ENCODE measurements at places on chromosomes 4 and X.

GRCh38 chr4:81412946-81413495 lies 58.7 kb downstream of the RASGEF1B start:
- no peak for DNase-seq

GRCh38 chr4:78776729-78777575 lies 802 bp downstream of the BMP2K start:
- DNase-seq, result peak; percentile 58

- no peak for DNase-seq
Measured at GRCh38 chr4:2795300-2795892, 2.5 kb downstream of the SH3BP2 start.

DNA sequence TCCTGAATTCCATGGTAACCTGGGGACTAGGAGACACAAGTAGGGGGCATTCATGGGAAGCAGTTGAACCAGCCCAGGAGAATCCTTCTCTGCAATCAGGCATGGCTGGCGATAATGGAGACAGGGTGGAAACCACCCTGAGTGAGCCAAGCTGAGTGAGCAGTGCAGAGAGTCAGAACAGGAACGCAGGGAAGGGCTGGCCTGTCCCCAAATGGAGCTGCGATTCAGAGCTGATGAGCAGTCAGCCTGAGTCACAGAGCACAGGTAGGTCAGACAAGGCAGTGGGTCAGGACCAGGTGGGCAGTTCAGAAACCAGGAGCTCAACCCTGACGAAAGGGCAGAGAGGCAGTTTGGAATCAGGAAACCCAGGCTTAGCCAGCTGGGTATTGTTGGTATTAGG lies 129.0 kb downstream of the BTC start:
- DNase-seq, result no peak

GRCh38 chrX:136192839-136193414 lies 45.6 kb downstream of the FHL1 start:
- DNase-seq, result no peak

- peak; percentile 10 for DNase-seq
Measured at GRCh38 chr4:30821859-30822612, 101.9 kb downstream of the PCDH7 start.

DNA sequence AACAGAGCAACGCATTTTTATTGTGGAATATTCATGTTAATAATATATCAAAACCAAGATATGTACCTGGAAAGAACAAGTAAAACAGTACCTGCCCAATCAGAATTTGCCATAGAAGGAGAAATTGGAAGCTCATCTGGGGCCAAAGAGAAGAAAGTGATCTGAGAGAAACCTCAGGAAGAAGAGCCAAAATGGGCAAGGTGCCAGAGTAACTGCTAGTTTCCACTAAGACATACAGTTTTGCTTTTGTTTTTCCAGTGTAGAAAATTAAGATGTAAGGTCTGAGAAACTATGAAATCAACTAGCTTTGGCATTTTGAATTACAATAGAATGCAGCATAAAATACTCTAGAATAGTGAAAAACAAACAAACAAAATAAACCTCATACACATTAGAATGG lies 2201.2 kb downstream of the ARAP2 start:
- no peak for DNase-seq

DNA sequence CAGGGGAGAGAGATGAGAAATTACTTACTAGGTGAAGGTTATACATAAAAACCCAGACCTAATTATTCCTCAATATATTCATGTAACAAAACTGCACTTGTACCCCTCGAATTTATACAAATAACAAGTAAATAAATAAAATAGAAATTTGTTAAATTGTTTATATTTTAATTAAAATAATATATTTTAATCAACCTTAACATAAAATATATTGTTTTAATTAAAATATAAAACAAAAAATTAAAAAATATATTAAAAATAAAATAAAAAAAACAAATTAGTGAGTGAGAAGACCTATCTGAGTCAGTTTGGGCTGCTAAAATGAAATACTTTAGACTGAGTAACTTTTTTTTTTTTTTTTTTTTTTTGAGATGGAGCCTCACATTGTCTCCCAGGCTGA lies 87.4 kb upstream of the PCDH7 start:
- no peak for DNase-seq

DNA sequence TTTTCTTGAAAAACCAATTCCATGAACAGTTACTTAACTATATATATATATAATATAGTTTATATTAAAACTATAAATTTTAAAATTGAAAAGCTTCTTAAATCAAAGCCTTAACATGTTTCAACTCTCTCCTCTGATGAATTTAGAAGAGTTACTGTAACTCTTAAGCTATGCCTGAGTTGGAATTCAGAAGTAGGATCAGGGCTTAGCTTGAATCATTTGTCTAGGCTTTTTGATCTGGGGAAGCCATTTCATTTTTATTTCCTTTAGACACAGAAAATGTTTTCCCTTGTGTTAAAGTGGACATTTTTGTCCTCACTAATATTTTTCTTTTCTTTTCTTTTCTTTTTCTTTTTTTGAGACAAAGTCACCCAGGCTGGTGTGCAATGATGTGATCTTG lies 40.4 kb upstream of the PDLIM5 start:
- no peak for DNase-seq

GRCh38 chr4:110310795-110311194 lies 112.4 kb upstream of the ELOVL6 start:
- no peak for DNase-seq

DNA sequence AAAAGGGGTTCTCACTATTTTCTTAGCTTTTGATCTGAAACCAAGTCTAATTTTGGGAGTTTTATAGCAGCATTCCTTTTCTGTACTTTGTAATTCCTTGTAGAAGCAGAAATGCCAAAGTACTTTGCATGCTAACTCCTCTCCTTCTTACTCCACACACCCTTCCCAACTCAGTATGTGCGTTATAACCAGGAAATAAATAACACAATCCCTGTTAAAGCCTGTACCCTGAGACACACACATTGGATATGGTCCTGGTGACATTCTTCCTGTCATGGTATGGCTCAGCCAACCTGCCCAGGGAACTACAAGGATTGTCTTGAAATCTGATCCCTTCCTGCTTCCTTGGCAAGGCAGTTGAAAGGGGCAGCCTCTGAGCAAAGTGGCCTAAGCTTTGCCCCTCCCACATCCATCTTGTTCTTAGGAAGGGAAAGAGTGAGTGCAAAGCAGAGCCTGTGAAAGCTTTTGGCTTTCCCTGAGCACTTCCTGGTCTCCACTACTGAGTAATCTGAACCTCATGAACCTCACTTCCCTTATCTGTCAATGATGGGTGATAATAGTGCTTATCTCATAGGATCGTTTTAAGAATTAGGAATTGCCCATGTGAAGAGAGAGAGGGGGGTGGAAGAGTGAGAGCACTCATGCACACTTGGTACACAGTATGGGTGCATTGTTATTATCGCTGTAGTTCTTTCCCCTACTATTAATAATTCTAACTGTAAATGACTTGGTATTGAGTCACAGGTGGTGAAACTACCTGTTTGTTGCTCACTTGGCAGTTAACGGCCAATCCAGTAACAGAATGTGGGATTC lies 109.3 kb downstream of the AFF2 start:
- no peak for DNase-seq

GRCh38 chr4:87783781-87784180 lies 15.6 kb upstream of the IBSP start:
- no peak for DNase-seq

- DNase-seq, result no peak
Measured at GRCh38 chrX:153954558-153955227, 10.2 kb upstream of the RENBP start.

GRCh38 chr4:13483768-13484121 lies 395 bp downstream of the RAB28 start:
- peak; percentile 20 for DNase-seq

- no peak for DNase-seq
Measured at GRCh38 chr4:10454121-10454520, 3.1 kb downstream of the ZNF518B start.

DNA sequence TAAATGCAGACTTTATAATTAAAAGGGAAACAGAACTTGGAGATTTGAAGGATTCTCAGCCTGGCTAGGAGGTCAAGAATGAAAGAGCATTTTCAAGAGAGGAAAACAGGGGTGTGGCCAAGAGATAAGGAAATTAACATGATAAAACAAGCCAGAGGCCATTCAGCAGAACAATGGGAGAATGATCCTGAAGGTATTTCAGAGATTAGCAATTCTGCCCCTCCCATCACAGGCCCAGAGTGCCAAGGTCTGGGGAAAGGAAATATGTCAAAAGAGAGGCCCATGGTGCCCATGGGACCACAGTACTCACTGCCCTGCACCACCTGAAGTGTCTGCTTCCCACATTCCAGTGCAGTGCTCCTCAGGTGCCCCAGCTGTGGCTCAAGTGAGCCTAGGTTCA lies 188.5 kb upstream of the STS start:
- no peak for DNase-seq

DNA sequence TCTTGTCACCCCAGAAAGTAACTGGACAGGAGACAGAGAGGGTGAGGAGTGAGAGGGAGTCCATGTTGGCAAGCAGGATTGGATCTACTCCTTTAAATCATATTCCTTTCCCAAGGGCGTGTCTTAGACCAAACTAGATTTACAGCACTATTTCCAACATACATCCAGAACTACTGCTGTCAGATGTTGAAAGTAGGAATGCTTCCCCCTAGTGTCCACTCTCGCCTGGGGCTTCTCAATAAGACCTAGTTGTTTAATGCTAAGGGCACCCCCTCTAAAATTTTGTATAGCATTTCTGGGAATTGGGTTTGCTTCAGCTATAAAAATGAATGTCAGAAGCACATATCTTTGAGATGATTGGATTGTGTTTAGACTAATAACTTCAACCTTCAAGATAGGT lies 13.3 kb downstream of the OFD1 start:
- no peak for DNase-seq

DNA sequence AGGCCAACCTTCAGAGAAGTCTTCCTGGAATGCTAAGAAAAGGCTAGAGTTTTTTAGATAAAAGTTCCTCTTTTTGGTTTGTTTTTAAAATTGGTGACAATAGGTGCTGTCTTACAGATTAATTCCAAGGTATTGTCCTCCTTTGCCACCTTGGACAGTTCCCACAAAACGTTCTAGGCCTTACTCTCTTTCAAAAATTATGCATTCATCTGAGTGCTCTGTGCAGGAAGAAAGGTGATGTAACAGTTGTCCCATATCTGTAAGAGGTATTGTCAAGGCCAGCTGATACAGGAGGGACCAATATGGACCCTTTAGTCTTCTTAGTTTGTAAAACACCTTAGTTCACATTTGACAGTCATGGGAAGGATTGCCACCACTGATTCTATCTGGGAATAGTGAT lies 15.9 kb upstream of the CXCL5 start:
- DNase-seq, result no peak

DNA sequence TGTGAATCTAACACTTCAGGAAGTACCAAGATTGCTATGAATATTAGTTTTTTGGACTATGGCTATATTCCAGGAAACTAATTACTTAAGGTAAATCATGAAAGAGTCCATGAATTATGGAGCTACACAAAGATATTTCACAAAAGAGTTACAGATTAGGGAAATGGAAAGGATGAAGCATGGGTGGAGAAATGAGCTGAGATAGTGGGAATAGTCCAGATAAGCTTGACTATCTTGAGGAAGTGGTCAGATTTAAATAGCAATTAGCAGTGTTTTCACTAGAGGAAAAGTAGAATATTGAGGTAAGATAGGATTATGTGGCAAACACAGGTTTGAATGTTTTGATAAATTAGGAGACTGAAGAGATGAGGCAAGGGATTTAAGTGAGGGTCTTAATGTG lies 42.1 kb upstream of the C1GALT1C1 start:
- no peak for DNase-seq

DNA sequence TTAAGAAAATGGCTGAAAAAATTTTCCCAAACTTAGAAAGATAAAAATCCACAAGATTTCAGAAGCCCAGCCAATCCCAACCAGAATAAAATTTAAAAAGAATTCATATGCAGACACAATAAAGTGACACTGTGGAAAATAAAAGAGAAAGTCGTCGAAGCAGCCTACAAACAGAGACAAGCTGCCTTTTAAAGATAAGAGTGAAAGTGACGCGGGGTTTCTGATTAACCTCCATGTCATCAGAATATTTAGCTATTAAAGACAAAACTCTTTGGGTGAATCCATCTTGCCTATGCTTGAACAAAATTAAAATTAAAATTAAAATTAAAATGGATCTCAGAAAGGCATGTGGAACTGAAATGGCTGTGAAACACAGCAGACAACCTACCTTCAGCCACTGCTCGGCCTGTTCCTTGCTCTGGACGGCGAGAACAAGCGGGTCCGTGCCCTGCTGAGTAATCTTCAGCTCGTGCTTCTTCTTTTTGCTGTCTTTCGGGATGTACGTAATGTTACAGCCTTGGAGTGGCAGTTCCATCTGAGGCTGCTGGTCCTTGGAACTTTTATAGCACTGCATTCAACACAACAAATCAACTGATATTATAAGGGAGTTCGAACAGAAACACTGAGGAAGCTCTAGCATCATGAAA lies 101.4 kb downstream of the AFAP1 start:
- no peak for DNase-seq

DNA sequence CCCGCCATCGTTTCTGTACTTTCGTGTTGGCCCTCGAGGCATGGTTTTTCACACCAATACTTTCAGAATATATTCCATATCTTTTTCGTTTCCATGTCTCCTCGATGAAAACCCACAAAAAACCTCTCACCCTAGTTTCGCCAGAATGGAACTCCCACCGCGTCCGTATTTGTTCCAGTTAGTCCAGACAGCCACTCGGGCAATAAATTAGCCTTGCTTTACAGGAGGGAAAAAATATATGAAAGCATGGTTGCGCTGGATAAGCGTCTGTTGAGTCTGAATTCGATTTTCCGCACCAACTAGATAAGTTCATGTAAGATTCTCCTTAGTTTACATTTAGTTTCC lies 550 bp upstream of the CHM start:
- DNase-seq, result no peak

GRCh38 chrX:54182194-54182863 lies 725 bp downstream of the FAM120C start:
- no peak for DNase-seq

GRCh38 chrX:997631-998137 lies 214.8 kb downstream of the CRLF2 start:
- no peak for DNase-seq

DNA sequence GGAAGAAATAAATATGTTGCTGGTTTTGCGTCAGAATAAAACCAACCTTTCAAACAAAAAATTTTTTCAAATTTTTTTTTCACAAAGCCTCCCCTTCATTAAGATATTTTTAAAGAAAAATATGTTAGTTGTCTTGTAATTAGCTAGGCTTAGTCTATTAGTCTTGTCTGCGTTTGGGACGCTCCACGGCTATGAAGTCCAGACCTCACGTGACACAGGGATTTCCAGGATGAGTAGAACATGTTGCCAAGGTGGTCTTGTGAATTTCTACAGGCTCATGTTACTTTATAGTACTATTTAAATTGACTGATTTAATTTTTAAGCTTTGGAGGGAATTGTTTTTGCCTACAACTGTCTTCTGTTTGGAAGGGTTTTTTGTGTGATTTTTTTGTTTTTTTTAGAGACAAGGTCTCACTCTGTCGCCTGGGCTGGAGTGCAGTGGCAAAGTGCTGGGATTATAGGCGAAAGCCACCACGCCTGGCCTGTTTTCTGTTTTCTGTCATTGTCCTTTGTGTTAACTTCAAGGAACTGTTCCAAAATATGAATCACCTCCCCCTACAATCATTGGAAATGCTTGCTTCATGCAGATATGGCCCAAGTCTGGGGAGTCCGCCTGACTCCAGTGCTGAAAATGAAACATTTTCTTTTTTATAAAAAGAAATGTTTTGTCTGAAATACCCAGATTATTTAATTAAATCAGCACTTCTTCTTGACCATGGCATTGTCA lies 26.2 kb downstream of the TMEM144 start:
- no peak for DNase-seq

- DNase-seq, result no peak
Measured at GRCh38 chr4:182918044-182918607, 940 bp upstream of the DCTD start.

GRCh38 chrX:43728966-43729365 lies 72.9 kb downstream of the MAOA start:
- no peak for DNase-seq
